Upper lobe of left lung (tissue), 6 donors: ENCODE measurements at places on chromosomes 12 and 14. TPM values are rescaled to one million over a fixed set of nuclear protein-coding genes. Genes with fewer than 3 reads are reported as not detected.

- no peak overlapping the region for H3K27ac ChIP-seq
- H3K27me3 ChIP-seq = no peaks in the 10 kb centered on the region
- H3K4me1 ChIP-seq = peaks cover 6% of the 10 kb centered on the region
- H3K4me3 ChIP-seq = no peak overlapping the region
Observed at GRCh38 chr14:92004062-92004461, 35.8 kb downstream of the TRIP11 start.

DNA sequence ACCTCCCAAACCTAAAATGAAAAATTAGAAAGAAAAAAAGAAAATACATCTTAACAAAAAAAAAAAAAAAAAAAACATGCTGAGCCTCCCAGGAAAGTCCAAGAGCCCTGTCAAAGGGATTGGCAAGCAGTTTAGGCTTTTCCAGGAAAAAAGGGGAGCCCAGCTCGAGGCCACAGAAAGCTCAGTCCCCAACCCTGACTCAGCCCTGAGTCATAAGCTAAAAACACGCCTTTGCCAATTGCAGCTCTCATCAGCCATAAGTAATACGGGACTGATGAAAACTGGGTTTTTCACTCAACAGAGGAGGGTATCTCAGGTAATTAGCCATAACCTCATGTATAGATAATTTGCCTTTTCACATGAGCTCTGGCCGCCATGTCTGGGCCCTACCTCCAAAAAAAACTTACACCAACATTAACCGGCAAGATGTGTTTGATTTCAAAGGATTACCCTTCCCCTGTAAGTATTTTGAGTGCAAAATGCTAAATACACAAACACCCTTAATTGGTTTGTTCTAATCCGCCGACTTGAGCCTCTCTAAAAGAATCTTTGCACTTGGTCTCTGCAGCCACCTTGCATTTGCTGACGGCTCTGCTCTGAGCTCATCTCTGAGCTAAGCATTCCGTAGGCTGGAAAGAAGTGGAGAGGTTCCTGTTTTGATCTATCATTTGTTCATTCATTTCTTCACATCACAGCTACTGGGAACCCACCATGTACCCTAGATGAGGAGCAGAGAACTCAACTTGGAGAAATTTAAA, 319.2 kb downstream of the BCL11B start:
- no peak overlapping the region for H3K27ac ChIP-seq
- H3K4me3 ChIP-seq = no peak overlapping the region
- H3K27me3 ChIP-seq = no peaks in the 10 kb centered on the region
- H3K4me1 ChIP-seq = no peaks in the 10 kb centered on the region
- no peak for DNase-seq

DNA sequence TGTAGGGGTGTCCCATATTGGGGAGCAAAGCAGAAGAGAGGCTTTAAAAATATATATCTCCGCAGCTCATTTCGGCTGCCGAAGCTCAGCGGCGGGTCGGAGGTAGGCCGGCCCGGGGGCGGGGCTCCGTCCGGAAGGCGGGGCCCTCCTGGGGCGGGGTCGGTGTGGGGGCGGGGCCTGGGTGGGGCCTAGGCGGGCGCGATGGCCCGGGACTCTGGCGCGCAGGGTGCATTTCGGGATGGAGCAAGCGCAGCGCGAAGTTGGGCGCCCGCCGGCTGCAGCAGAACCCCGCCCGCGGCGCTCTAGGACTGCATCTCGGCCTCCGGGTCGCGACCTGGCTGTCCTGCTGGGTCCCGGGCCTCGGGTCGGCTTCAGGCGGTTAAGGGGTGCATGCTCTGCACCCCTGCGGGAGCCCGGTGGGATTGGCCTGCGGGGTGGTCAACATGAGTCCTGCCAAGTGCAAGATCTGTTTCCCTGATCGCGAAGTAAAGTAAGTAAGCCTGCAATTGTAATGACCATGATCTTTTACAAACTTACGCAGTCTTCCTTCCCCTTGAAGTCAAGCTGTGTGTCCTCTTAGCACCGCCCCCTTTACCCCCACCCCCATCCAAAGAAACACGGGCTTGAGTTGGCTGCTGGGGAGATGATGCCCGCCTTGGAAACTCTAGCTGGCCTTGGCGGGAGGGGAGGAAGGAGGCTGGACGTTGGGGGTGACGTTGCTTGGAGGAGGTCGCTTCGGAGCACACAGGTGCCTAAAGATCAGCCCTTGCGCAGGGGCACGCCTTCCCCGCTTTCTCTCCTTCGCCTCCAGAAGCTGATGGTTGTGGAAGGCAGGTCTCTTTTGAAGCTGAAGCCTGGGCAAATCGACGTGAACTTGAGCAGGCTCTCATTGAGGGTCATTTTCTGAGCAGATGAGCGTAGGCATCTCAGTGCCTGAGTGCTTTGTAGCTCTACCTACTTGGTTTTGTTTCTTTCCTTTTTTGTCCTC, 38.4 kb downstream of the ACACB start:
- H3K4me3 ChIP-seq = peak overlapping the region; percentile 71
- peak; percentile 96 for DNase-seq
- peak overlapping the region; percentile 73 for H3K27ac ChIP-seq
- H3K36me3 ChIP-seq = no peaks in the 10 kb centered on the region
- H3K4me1 ChIP-seq = peaks cover 14% of the 10 kb centered on the region

Gene CD69
- total RNA-seq = 13.9 TPM

Gene GRIN2B
- not detected for total RNA-seq

Gene KCNA5
- not detected for total RNA-seq

Gene SLC6A15
- total RNA-seq = not detected

Gene FAR2
- total RNA-seq = 18.2 TPM

Gene KITLG
- 30.9 TPM for total RNA-seq
